ENCODE measurements at places on chromosomes 5 and 9.

DNA sequence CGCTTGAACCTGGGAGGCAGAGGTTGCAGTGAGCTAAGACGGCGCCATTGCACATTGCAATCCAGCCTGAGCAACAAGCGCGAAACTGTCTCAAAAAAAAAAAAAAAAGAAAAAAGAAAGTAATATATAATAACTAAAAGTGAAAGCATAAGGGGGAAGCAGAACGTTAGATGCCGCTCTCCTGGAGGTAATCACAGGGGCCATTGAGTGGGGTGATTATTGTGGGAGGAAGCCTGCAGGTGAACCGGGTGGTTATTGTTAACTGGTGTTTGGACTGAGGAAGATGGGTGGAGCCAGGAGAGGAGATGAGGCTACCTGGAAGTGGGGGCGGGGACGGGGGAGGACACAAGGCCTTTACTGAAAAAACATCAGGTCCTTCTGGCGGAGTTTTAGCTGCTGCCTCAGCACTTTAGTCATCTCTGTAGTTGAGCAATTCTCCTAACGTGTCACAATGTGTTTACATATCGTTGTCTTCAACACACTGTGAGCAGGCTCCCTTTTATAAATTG is 5.3 kb upstream of the TJP2 start:
- DNase-seq, result peak; percentile 59

DNA sequence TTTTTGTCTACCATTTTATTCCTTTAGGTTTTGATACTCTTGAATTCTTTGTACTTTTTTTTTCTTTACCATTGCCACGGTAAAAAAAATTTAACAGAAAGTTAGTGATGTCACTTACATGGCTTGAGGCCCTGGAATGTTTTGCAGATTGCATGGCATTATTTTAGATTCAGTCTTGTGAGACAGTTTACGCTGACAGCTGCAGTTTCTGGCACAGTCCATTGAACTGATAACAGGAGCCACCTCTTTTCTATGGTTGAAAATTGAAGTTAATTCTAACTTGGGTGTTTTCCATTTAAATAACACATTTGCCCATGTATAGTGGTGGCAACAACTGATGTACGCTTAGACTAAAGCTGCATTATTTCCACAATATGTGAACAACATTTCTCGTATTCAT is 1028.5 kb downstream of the CDH18 start:
- DNase-seq, result no peak

DNA sequence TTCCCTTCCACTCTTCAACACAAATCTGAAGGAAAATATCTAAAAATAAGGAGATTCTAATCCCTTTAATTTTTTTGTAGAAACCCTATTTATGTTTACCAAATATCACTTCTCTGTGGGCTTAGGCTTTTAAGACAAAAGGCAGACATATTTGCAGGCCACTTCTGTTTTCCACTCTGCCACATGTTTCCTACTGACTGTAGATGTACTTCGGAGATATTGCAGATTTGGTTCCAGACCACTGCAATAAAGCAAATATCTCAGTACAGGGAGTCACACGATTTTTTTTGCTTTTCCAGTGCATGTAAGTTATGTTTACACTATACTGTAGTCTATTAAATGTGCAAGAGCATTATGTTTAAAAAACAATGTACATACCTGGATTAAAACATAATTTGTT is 219.0 kb downstream of the SREK1 start:
- DNase-seq, result no peak

GRCh38 chr5:87103616-87104287 is 163.9 kb upstream of the RASA1 start:
- no peak for DNase-seq

DNA sequence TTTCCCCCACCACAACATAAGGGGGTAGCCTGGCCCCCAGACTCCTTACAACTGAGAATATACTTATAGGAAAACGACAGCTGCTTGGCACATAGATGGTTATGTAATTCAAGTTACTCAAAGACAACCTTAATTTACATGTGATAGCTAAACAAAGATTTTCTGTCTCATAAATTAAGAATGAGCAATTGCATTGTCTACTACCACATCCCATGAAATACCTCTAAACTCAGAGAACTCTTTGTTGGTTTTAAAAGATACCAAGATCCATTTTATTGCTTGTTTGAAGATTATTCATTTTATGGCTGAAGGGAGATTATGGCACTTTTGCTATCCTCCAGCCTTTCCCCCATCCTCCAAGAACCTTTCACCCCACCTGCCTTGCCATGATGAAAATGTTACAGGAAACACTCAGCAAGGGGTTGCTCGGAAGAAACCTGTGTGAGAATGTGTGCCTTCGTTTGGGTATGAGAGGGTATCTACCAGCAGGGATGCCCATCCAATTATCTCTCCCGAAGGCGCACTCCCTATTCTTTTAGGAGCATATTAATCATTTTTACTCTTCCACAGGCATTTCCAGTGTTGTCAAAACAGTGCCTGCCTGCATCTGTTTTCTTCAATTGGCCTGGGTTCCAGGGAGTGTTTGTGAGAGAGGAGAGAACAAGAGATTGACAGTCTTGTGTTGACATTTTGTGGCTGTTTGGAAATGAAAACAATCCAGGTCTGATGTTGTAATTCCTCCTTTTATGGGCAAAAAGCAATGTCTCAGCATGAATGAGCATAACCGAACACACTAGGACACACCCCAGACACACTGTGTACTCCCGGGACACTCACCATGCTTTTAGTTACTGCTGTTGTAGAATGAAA is 208.0 kb upstream of the ANKRD55 start:
- DNase-seq, result no peak

- DNase-seq, result no peak
Observed at GRCh38 chr5:18114151-18114757, 480.0 kb downstream of the TAF11L14 start.

DNA sequence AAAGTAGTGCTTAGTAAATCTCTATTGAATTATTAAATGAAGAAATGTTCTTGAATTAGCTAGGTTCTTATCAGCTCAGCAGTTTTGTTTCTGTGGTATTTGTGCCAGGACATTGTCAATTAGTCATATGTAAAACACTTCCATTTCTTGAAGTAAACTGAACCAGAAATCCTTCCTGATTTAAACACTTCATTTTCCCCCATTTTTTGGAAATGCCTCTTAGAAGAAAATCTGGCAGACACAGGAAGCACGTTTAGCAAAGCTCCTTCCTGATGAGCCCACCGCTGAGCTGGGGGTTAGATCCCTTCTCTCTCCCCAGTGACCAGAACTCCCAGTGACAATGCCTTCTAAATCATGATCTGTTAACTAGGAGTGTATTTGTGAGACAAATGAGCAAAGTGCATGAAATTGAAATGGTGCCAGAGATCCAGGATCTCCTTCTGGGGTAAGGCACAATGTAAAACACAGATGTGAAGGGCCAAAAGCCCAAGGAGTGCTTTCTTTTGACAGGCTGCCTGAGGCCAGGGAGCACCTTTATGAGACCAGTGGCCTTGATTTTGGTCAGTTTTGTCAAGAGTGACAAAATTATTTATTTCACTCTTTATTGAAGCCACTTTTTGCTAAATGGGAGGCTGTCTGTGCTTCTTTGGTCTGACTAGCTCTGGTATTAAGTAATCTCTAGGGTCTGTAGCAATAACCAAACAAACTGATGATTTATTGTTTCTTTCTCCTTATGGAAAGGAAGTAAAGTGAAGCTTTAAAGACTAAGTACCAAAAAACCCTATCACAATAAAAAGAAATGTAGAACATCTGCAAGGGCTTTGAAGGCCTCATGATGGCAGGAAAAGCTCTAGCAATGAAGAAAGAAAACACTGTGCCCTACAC is 25.5 kb upstream of the RUSC2 start:
- DNase-seq, result no peak

GRCh38 chr5:61450493-61451279 is 118.6 kb downstream of the ZSWIM6 start:
- no peak for DNase-seq

GRCh38 chr5:174327896-174328295 is 282.4 kb downstream of the NSG2 start:
- no peak for DNase-seq

GRCh38 chr5:97181856-97182545 is 1.0 kb downstream of the RIOK2 start:
- no peak for DNase-seq

DNA sequence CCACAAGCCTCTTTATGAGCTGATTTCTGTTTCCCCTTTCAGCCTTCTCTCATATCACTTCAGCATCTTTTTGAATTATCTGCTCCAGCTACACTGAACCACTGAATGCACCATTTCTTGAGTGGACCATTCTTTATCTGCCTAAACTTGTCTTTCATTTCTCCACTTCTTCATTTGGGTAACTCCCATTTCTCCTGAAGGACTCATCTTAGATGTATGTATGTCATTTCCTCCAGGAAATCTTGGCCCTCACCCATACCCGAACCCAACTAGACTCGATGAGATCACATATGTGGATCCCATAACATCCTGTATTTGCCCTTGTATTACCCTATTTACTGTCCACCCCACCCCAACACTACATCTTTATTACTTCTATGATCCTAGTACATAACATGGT is 249.8 kb downstream of the KIF4B start:
- DNase-seq, result no peak

GRCh38 chr9:128635266-128636023 is 21.2 kb downstream of the DYNC2I2 start:
- no peak for DNase-seq

DNA sequence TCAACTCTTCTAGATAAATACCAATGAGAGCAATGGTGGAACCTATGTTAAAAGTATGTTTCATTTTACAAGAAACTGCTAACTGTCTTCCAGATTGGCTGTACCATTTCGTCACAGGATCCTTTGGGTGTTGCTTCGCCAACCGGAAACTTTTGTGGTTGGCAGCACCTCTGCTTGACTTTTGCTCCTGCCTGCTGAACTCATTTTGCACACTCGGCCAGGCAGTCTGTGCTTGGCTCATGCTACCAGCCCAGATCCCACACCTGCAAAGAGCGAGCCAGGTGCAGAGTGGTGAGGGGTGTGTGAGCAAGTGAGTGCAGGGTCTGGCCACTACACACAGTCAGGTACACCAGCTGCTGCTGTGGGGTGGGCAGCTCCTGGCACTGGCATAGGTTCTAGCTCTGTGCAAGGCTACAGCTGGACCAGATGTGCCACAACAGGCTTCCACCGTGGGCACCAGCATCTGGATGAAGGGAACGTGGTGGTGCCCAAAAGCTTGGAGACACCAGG is 422.3 kb downstream of the PRR16 start:
- DNase-seq, result no peak

GRCh38 chr9:116589392-116590354 is 97.4 kb upstream of the TRIM32 start:
- DNase-seq, result no peak

GRCh38 chr9:17882688-17883594 is 304.1 kb downstream of the SH3GL2 start:
- no peak for DNase-seq

DNA sequence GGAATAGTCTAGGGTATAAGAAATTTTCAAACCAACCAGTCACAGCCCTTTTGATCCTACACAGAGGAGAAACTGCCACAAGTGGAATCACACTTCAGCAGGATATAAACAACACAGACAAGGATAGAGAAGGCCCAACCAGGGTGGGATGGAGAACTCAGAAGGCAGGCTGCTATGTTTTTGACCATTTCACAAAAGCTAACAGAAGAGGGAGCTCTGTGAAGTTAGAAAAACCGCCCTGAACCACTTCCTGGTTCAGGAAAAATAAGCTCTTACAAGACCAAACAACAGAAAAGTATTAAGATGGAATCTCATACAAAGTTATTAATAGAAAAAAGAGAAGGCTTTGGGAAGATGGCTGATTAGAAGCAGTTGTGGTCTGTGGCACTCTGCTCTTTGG is 960 bp upstream of the IFNB1 start:
- no peak for DNase-seq

Measured in activated naive CD4-positive, alpha-beta T cell treated with anti-CD3 and anti-CD28 coated beads, Interleukin-2, amount 50 U/mL, for 16 hours (primary cell).